ENCODE measurements at places on chromosomes 3 and 15. TPM values are rescaled to one million over a fixed set of nuclear protein-coding genes. Genes with fewer than 3 reads are reported as not detected.

The KBTBD12 gene
- 34.0 TPM for total RNA-seq

The CAND2 gene
- 137 TPM for total RNA-seq

The TPRA1 gene
- 21.2 TPM for total RNA-seq

The FANCD2 gene
- 0.58 TPM for total RNA-seq

The COL6A5 gene
- not detected for total RNA-seq

The COLQ gene
- total RNA-seq: 4.6 TPM

The CLEC3B gene
- 13.3 TPM for total RNA-seq

GRCh38 chr15:98143116-98143515, 182.6 kb downstream of the ARRDC4 start:
- no peak overlapping the region for H3K4me3 ChIP-seq
- no peak for DNase-seq
- H3K27ac ChIP-seq: no peak overlapping the region
- no peaks in the 10 kb centered on the region for H3K4me1 ChIP-seq

- H3K27me3 ChIP-seq: no peaks in the 10 kb centered on the region
- H3K27ac ChIP-seq: no peak overlapping the region
- H3K4me3 ChIP-seq: no peak overlapping the region
- no peaks in the 10 kb centered on the region for H3K4me1 ChIP-seq
Measured at GRCh38 chr3:142188846-142189245, 36.5 kb downstream of the GK5 start.

DNA sequence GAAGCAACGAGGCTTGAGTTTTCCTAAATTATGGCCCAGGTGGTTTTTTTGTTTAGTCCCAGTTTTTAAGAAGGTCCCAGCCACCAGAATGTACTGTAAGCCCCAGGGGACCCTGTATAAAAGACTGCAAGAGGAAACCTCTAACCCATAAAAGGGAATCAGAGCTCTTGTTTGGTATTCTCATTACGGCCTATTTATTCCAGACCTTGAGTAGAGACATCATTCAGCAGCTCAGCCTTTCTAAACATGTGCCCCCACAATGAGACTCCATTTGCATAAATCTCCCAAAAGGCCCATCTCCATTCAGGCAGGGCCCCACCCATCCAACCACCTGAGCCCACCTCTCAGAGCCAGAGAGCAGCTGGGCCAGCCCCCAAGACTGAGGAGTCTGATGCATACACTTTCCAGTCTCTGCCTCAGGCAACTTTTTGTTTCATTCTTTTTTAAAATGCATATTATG, 25.7 kb downstream of the ZDHHC3 start:
- H3K27ac ChIP-seq: no peak overlapping the region
- no peak for DNase-seq
- H3K4me1 ChIP-seq: no peaks in the 10 kb centered on the region
- H3K36me3 ChIP-seq: no peaks in the 10 kb centered on the region
- H3K4me3 ChIP-seq: no peak overlapping the region

- no peak overlapping the region for H3K4me3 ChIP-seq
- H3K27me3 ChIP-seq: no peaks in the 10 kb centered on the region
- H3K27ac ChIP-seq: no peak overlapping the region
- no peaks in the 10 kb centered on the region for H3K4me1 ChIP-seq
- H3K36me3 ChIP-seq: no peaks in the 10 kb centered on the region
Measured at GRCh38 chr3:168457954-168458539, 362.3 kb upstream of the GOLIM4 start.

DNA sequence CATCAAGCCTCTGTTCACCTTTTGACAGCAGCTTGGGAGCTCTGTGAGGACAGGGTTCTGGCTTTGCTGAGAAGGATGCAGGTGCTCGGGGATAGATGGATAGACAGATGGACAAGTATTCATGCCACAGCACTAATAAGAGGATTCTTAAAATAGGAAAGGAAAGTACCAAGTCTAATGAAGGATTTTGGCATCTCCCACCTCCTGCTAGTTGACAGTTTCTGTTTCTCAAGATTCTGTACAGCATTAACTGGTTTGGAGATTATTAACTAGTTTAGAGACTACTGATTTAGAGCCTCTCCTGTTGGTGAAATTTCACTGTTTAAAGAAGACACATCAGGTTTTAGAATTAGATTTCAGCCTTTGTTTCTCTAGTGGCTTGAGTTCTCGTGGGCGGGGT, 152.3 kb downstream of the CACNA1D start:
- no peak for DNase-seq
- H3K4me1 ChIP-seq: no peaks in the 10 kb centered on the region
- no peaks in the 10 kb centered on the region for H3K27me3 ChIP-seq
- H3K36me3 ChIP-seq: no peaks in the 10 kb centered on the region
- H3K27ac ChIP-seq: no peak overlapping the region

GRCh38 chr3:125013095-125013494, 42.7 kb downstream of the HEG1 start:
- H3K4me3 ChIP-seq: no peak overlapping the region
- H3K27me3 ChIP-seq: no peaks in the 10 kb centered on the region
- no peak for DNase-seq
- H3K4me1 ChIP-seq: peaks cover 12% of the 10 kb centered on the region

- H3K4me3 ChIP-seq: no peak overlapping the region
- H3K27ac ChIP-seq: no peak overlapping the region
- no peak for DNase-seq
- no peaks in the 10 kb centered on the region for H3K4me1 ChIP-seq
- H3K27me3 ChIP-seq: no peaks in the 10 kb centered on the region
- no peaks in the 10 kb centered on the region for H3K36me3 ChIP-seq
Measured at GRCh38 chr15:55360256-55360655, 41.2 kb downstream of the PIGB start.

DNA sequence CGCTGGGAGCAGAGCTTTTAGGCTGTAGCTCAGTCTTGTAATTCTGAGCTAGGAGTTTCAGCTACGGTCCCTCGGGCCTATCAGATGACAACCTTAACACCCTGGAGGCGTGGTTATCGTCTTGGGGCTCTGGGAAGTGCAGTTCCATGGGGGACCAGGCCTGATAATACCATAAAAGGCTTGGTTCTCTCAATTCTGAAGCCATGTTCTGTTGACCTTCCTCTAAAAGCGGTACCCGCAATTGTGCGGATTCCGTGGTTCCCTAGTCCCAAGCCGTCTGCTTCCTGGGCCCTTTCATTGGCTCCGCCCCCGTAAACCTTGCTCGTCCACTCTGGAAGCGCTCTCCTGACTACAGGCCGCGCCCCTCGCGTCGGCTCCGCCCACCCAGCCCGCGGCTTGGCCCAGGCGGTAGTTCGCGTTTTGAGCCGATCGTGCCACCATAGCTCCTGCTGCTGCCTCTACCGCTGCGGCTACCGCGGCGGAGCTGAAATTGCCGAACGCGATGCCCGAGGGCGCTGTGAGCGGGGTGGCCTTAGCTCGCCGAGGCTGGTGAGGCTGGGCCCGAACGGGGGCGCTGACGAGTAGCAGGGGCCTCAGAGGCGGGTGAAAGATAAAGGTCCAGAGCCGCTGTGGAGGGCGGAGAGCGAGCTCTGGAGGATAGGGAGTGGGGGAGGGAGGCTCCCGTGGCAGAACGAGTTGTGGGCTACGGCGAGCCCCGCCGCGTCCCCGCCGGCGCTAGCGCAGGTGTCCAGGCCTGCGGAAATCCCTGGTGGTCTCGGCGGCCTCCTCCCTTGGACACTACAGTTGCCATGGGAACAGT, at the start of gene MAPKBP1:
Gene MAPKBP1, plus strand, starts transcription at position 423 of the 820 bp plus-strand sequence. CDS start 792 bp downstream, outside the sequence.
- no peaks in the 10 kb centered on the region for H3K36me3 ChIP-seq
- no peaks in the 10 kb centered on the region for H3K27me3 ChIP-seq
- peaks cover 35% of the 10 kb centered on the region for H3K4me1 ChIP-seq

GRCh38 chr3:43817825-43818224, 127.1 kb downstream of the ABHD5 start:
- H3K27me3 ChIP-seq: no peaks in the 10 kb centered on the region
- no peak overlapping the region for H3K4me3 ChIP-seq
- H3K36me3 ChIP-seq: no peaks in the 10 kb centered on the region
- H3K4me1 ChIP-seq: no peaks in the 10 kb centered on the region
- no peak for DNase-seq
- no peak overlapping the region for H3K27ac ChIP-seq

DNA sequence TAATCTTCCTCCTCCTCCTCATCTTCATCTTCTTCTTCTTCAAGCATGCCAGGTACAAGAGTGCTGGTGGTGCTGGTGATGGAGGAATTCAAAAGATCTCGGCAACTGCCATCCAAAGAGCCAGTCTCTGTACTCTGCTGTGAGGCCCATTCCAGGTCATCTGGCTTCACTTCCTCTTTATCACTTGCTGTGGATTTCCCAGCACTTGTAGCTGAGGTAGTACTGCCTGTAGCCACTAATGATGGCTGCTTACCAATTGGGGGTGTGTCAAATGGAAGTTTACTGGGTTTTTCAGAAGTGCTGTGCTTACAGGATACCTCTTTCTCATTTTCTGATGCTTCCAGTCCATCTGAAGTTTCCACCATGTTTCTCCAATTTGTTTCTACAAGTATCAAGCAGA, 28.8 kb upstream of the SHC4 start:
- H3K36me3 ChIP-seq: peaks cover 3% of the 10 kb centered on the region
- H3K4me3 ChIP-seq: no peak overlapping the region
- no peak for DNase-seq

DNA sequence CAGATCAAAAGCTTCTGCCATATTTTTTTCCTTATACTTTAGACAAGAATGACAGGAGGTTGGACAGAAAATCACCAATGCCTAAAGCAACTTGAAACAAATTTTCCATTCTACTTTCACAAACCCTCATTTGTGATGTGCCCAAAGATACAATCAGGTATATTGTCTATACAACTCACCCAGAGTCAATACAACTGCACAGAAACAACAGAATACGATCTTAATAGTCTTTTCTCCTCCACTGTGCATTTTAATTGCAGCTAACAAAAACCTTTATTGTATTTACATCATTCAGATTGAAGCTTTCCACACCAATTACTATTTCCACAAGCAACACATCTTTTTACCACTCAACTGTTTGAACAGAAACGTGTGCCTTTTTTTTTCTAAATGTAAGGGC, 80.4 kb downstream of the PLOD2 start:
- no peaks in the 10 kb centered on the region for H3K36me3 ChIP-seq
- H3K27ac ChIP-seq: no peak overlapping the region
- no peaks in the 10 kb centered on the region for H3K4me1 ChIP-seq
- no peak overlapping the region for H3K4me3 ChIP-seq
- DNase-seq: no peak

DNA sequence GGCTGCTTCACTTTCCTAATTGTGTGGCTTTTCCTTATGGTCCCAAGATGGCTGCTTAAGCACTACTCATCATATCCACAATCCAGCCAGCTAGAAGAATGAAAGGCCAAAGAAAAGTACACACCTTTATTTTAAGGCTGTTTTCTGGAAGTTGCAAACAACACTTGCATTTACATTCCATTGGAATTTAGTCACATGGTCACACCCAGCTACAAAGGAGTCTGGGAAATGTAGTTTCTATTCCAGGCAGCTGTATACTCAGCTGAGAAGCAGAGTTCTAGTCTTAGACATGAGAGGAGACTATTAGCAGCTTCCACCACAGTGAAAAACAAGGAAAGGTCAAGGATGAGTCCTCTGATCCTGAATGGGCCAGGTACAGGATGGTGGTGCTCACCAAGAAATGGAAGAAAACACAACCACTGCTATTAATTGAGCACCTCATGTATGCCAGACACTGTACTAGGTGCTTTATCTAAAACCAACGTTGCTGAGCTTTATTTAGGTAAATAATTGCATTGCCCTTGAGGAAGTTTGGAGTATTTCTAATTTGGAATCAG, 28.0 kb upstream of the ATG7 start:
- H3K27ac ChIP-seq: no peak overlapping the region
- H3K27me3 ChIP-seq: no peaks in the 10 kb centered on the region
- no peak for DNase-seq
- H3K36me3 ChIP-seq: no peaks in the 10 kb centered on the region
- no peak overlapping the region for H3K4me3 ChIP-seq
- H3K4me1 ChIP-seq: no peaks in the 10 kb centered on the region

DNA sequence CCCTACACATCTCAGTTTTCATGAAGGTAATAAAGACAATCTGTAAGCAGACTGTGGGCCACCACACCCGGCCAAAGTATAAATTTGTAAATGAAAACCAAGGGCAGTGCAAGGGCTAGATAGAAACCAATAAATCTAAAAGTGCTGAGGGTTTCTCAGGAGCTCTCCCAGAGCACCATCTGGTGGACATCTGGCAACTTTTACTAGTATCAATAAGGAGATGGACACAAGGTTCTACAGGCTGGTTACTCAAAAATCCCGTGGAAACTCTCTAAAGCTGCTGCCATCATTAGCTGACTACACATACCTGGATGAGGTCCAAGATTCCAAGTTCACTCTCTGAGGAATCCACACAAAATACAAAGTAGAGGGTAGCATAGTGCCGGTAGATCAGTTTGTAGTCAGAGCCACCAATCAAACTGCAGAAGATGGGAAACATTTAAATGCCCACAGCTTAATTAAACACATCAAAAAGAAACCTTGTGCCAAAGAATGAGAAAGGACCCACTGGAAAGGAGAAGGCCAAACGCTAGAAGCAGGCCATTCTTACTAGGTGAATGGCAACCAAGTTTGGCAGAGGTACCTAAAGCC, 5.5 kb downstream of the AP3S2 start:
- no peaks in the 10 kb centered on the region for H3K27me3 ChIP-seq
- H3K4me3 ChIP-seq: no peak overlapping the region
- peaks cover 57% of the 10 kb centered on the region for H3K36me3 ChIP-seq
- H3K27ac ChIP-seq: no peak overlapping the region
- H3K4me1 ChIP-seq: peaks cover 14% of the 10 kb centered on the region
- DNase-seq: no peak

GRCh38 chr3:4392992-4393391, 74.1 kb downstream of the SUMF1 start:
- no peak overlapping the region for H3K27ac ChIP-seq
- no peak for DNase-seq
- H3K4me3 ChIP-seq: no peak overlapping the region
- peaks cover 3% of the 10 kb centered on the region for H3K4me1 ChIP-seq

DNA sequence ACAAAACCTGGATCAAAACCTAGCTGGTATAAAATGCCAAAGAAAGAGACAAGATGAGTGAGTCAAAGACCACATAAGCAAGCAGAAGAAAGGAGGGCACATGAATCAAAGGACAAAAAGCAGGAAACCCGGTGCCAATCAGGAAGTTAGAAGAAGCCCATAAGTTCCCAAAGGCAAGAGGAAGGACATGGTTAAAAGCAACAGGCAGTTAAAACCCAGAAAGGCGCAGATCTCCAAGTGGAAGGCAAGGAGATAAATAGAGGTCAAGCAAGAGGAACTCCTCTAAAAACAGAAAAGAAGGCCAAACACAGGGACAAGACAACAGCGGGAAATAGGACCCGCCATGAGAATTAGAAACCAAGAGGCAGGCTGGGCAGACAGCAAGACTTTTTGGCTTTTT, 4.4 kb downstream of the TMOD2 start:
- H3K4me1 ChIP-seq: peaks cover 11% of the 10 kb centered on the region
- no peak overlapping the region for H3K27ac ChIP-seq
- no peaks in the 10 kb centered on the region for H3K27me3 ChIP-seq
- H3K36me3 ChIP-seq: no peaks in the 10 kb centered on the region

GRCh38 chr3:141291559-141292355, 60.1 kb downstream of the PXYLP1 start:
- no peaks in the 10 kb centered on the region for H3K27me3 ChIP-seq
- H3K4me1 ChIP-seq: no peaks in the 10 kb centered on the region
- H3K27ac ChIP-seq: no peak overlapping the region
- no peak overlapping the region for H3K4me3 ChIP-seq

- no peak for DNase-seq
- H3K4me1 ChIP-seq: no peaks in the 10 kb centered on the region
- no peaks in the 10 kb centered on the region for H3K27me3 ChIP-seq
- no peak overlapping the region for H3K27ac ChIP-seq
- H3K4me3 ChIP-seq: no peak overlapping the region
Measured at GRCh38 chr3:40068636-40069035, 240.9 kb upstream of the EIF1B start.

Data from psoas muscle (tissue), 8 donors.